ENCODE measurements at places on chromosomes 1 and 21.
A peak's percentile ranks its signal among the peaks of the same experiment; 100 is the strongest.

DNA sequence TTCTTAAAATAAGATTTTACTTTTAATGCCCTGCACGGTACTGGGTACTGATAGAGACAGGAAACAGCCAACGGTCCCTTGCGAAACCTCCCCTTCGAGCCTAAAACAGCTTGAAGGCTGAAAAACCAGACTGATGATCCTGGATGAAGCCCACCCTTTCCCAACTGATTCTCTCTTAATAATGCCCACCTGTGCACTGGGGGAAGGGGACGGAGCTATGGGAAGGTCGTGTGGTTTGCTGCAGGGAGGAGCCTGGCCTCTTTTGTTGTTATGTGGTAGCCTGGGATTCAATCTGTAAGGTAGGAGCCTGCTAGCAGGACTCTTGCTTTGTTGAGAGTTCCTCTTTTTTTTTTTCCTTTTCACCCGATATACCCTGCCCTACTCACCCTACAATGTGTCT is 25.6 kb downstream of the SAMSN1 start:
- no peak for DNase-seq

- no peak for DNase-seq
Measured at GRCh38 chr1:240691909-240692705, 80.2 kb upstream of the GREM2 start.

GRCh38 chr1:48371598-48371997 is 100.4 kb downstream of the SPATA6 start:
- DNase-seq, result no peak

GRCh38 chr1:167678422-167678821 is 43.4 kb upstream of the MPZL1 start:
- no peak for DNase-seq

GRCh38 chr1:245010018-245010614 is 144.7 kb upstream of the KIF26B start:
- no peak for DNase-seq

GRCh38 chr1:62318320-62318755 is 896 bp downstream of the KANK4 start:
- no peak for DNase-seq

DNA sequence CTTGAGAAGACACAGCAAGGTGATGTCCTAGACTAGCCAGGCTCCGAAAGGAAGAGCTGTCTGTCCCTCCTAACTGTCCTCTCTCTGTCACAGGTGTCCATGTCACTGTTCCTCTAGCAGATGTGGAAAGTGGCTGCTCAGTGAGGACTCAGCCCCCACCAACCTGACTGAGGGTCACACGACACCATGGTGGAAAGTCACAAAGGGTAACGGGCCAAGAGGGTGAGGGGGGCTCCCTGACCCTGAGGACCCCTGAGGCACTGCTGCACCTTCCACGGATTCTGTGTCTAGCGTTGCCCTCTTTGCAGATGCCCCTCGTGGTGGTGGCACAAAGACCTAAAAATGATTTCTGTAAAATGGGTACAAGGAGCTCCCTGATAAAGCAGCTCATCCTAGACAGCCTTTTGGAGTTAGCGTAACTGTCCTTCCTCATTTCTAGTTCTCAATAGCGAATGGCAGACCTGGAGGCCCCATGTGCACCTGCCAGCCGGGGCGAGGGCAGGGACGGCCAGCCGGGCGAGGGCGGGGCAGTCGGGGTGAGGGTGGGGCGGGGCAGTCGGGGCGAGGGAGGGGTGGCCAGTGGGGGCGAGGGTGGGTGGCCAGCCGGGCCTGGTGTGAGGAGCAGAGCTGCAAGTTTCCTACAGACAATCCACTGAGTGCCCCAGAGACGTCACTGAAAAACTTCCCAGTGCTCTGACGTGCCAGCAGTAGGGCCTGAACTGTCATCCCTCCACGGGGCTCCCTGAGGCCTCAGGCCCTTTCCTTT is 23.4 kb downstream of the POFUT2 start:
- DNase-seq, result no peak

DNA sequence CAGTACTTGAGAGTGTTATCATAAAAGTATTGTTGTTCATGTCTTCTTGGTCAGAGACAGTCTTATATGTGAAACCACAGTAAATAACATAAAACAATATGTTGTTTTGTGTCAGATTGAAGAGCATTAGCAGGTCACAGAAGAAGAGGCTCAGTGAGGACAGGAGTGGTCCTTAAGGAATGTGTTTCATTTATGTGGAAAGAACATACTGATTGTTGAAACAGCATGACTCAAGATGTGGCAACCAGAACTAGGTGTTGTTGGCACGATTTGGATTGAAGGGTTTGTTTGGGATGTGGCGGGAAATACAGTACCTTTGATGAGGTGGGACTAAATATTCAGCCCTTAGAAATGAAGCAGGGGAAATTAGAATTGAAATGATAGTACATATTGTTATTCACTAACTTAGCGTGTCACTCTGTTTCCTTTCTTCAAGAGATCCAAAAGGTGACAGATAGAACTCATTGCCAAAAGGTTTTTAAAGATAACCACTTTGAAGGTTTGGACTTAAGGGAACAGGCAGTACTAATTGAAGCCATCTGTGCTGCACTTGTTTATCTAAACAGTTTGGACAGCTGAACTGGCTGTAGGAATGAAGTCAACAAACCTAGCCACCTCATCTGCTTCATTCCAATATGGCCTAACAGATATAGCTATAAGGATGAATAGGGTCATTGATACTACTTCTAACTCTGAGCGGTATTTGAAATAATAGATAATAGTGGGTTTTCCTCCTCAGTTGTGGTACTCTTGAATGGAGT is 14.4 kb downstream of the RALGPS2 start:
- no peak for DNase-seq

- DNase-seq, result no peak
Measured at GRCh38 chr1:181451661-181452230, 31.6 kb upstream of the CACNA1E start.

GRCh38 chr1:230109895-230110667 is 43.0 kb downstream of the GALNT2 start:
- peak; percentile 95 for DNase-seq

GRCh38 chr1:61851849-61852669 is 109.8 kb downstream of the PATJ start:
- peak; percentile 21 for DNase-seq

- DNase-seq, result no peak
Measured at GRCh38 chr1:228307218-228308023, 99.2 kb downstream of the TRIM11 start.

GRCh38 chr1:2431103-2431502 is 18.7 kb upstream of the PEX10 start:
- no peak for DNase-seq

DNA sequence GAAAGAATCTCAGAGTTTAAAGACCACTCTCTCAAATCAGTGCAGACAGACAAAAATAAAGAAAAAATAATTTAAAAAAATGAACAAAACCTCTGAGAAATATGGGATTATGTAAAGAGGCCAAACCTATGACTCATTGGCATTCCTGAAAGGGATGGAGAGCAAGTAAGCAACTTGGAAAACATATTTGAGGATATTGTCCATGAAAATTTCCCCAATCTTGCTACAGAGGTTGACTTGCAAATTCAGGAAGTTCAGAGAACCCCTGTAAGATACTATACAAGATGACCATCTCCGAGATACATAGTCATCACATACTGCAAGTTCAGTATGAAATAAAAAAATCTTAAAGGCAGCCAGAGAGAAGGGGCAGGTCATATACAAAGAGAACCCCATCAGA is 43.7 kb upstream of the IVNS1ABP start:
- DNase-seq, result no peak

DNA sequence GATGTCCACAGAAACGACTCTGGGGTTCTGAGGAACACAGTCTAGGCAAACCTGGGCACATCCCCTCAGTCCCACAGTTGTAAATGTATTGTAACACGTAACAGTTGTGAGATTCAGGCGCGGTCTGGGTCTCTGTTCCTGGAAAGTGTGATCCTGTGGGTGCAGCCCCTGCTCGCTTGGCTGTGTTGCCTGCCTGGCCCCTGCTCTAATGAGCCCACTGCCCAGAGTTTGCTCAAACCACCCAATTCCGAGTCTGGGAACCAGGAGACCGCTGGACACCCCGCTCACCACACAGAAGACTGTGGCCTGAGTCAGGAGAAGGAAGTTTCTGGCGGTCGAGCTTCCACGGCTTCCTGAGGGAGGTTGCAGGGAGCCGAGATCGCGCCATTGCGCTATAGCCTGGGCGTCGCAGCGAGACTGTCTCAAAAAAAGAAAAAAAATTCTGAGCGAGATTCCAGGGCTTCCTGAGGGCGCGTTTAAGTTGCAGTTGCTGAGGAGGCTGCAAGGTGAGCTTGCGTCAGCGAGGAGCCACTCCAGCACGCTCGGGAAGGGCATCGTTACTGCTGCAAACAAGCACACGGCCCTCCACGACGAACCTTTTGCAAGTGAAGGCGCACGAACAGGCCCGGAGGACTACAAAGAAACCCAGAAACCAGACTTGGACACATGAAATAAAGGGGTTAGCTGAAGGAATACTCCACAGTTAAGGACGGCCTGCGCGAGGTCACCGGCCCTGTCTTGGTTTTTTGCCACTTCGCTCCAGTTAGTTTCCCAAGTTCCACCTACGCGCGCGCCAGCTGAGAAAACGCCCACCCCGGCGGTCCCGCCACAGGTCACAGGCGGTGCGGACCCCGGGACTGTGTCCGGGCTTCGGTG is 1.1 kb downstream of the C21orf58 start:
- no peak for DNase-seq
